ENCODE measurements at places on chromosomes 11 and 22. TPM values are rescaled to one million over a fixed set of nuclear protein-coding genes. Genes with fewer than 3 reads are reported as not detected.

Gene KLHDC7B
- total RNA-seq, result 0.04 TPM

Gene SHISAL1
- total RNA-seq, result not detected

Gene PATE4
- total RNA-seq, result not detected

Gene UPB1
- 0.08 TPM for total RNA-seq

Gene GGTLC3
- total RNA-seq, result not detected

Gene MIOX
- total RNA-seq, result not detected

Gene APOA1
- not detected for total RNA-seq

Gene OR51D1
- total RNA-seq, result not detected

Gene PTGDR2
- not detected for total RNA-seq

Gene SEC14L6
- total RNA-seq, result not detected

Gene CRYBB2
- total RNA-seq, result 0.51 TPM

Gene VPREB1
- not detected for total RNA-seq

Gene UPK3A
- total RNA-seq, result not detected

Gene KCNC1
- total RNA-seq, result not detected

Gene DMC1
- 1.9 TPM for total RNA-seq

Gene SLC22A12
- not detected for total RNA-seq

Gene SYCE3
- not detected for total RNA-seq

Gene TMEM135
- total RNA-seq, result 9.9 TPM

Gene CRYBA4
- total RNA-seq, result not detected

Gene TMEM121B
- total RNA-seq, result 0.20 TPM
